ENCODE measurements at places on chromosomes 3 and 15.

DNA sequence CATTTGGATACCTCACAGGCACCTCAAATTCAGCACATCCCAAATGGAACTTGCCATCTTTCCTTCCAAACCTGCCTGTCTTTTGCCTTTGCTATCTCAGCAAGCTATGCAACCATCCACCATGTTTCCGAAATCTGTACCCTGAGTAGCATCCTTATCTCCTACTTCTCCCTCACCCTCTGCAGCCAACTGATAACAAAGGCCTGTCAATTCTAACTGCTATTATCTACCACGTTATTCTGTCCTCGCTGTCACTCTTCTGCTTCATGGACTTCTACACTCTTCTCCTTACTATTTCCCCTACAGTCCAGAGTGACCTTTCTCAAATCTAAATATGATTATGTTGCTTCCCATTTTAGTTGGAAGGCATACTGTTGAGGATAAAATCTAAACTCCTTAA is 25.5 kb upstream of the TAFA4 start:
- no peak for DNase-seq

- DNase-seq, result no peak
These were observed 4.2 kb upstream of the RASL12 start for GRCh38 chr15:65072027-65072426.

- no peak for DNase-seq
These were observed 172.4 kb downstream of the KLHL25 start for GRCh38 chr15:85622221-85622831.

- DNase-seq, result no peak
These were observed 136.4 kb upstream of the NDN start for GRCh38 chr15:23823508-23823907.

DNA sequence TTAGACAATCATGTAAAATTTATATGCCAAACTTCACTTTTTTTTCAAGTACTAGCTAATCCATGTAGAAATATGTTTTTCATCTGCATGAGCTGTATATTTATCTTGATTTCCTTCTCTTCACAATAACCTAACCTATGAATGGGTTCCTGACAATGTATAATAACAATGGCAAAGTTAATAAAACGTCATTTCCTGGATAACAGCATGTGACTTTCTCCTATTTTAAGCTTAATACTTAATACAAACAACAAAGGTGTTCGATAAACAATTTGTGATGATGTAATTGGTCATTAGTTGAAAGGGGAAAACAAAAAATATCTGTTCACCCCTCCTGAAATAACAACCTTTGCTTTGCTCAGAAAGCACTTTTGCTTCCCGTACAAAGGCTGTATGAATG is 20.4 kb downstream of the CD200 start:
- no peak for DNase-seq

- no peak for DNase-seq
These were observed 66.3 kb downstream of the STAG1 start for GRCh38 chr3:136685882-136686281.

- DNase-seq, result no peak
These were observed 27.8 kb downstream of the DUSP7 start for GRCh38 chr3:52028572-52028971.

DNA sequence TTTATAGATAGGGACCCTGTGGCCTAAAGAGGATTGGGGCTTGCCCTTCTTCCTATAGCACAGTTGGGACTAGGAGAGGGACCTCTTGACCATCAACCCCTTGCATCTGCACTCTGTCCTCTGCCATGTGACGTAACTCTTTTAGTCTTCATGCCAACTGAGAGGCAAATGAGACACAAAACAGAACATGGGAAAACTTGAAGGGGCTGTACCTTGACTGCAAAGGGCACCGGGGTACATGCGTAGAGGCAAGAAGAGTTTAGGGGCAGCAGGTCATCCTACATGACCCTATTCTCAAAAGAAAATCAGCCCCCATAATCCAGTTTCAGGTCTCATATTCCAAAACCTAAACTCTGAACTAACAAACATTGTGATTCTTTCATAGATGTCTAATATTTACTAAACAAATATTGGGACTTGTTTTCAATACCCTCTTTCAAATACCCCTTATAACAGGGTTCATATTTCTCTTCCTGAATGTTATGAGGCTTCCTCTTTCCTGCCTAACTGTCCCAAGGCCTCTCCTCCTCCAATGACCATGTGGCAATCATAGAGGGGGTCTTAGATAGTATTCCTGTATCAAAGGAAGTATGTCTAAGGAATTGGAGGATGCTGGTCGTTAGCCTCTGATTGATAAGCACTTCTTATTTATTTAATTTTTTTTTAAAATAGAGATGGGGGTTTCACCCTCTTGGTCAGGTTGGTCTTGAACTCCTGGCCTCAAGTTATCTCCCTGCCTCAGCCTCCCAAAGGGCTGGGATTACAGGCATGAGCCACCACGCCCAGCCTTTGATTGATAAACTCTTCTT is 20.6 kb downstream of the ACKR2 start:
- DNase-seq, result no peak

- DNase-seq, result no peak
These were observed 252.8 kb downstream of the ZIC1 start for GRCh38 chr3:147661916-147662315.

DNA sequence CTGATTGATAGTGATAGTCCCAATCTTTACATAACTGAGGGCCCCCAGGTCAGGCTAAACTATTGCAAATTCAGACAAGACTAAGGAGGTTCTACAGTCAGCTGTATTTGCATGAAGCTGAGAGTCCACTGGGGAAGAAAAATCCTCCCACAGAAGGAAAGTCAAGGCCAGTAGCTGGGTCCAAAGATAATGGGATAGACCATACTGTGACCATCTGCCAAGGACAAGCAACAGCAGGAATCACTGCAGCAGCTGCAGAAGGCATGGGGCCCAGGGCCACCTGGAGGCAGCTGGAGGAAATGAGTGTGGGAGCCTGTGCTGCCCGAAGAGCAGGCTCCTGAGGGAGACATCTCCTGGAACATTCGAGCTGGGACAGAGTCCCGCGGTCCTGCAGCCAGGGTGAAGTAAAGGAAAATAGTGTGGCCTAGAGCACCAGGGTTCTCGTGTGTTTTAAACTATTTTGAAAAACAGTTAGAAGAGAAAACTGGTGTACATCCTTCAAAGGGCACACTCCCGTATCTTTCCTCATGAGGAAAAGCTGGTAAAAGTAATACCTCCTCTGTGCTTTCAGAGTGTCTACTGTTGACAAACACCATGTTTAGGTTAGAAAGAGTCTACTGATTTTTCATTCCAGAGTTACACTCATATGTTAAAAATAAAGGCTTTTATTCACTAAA is 13.2 kb upstream of the TMEM212 start:
- no peak for DNase-seq

- no peak for DNase-seq
These were observed 51.1 kb downstream of the IFT57 start for GRCh38 chr3:108171106-108171505.

GRCh38 chr15:45347033-45347432 is 31.3 kb downstream of the GATM start:
- no peak for DNase-seq

DNA sequence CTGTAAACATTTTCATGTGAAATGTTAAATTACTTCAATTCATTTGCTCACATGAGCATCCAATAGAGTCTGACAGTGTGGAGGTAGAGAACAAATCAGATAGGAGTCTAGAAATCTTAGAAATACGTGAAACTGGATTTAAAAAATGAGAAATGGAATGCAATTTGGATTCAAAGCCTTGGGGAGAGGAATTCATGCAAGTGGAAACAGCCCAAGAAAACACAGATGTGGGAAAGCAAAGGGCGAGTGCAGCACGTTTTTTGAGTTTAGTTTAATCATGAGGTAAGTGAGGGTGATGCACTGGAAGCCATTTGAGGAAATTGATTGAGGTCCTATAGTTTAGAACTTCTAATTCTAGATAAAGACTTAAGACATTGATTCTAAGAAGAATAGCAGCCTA is 434.7 kb downstream of the C3orf38 start:
- no peak for DNase-seq

DNA sequence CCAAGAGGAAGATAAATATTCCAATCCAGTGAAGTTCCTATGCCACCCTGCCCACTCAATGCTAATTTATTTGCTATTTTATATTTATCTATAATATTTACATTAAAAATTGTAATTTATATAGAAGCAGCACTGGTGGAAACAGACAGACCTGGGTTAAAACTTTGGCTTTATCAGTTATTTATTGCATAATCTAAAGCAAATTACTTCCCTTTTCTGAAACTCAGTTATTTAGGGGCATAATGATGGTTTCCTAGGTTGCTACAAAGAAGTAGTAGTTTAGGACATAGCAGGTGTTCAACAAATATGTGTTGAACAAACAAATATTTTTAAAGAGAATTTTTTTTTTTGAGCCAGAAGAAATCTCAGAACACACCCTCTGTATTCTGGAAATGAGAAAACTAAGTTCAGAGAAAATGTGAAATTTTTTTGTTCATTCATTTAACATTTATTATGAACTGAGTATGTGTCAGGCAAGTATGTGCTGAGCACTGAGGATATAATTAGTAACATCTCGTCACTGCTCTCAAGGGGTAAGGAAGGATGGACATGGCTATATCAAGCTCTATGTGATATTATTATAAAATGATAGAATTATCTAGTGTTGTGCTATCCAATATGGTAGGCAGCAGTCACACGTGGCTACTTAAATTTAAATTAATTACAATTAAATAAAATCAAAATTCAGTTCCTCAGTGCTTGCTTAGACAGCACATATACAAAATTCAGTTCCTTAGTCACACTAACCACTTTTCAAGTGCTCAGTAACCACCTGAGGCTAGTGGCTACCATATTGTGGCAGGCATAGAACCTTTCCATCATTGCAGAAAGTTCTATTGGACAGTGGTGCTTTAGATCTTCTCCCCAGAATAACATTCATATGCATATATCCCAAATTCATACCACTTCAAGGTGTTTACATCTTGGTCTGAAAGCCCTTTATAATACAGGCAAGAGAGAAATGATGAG is 7.0 kb upstream of the UBE2Q2 start:
- DNase-seq, result no peak

DNA sequence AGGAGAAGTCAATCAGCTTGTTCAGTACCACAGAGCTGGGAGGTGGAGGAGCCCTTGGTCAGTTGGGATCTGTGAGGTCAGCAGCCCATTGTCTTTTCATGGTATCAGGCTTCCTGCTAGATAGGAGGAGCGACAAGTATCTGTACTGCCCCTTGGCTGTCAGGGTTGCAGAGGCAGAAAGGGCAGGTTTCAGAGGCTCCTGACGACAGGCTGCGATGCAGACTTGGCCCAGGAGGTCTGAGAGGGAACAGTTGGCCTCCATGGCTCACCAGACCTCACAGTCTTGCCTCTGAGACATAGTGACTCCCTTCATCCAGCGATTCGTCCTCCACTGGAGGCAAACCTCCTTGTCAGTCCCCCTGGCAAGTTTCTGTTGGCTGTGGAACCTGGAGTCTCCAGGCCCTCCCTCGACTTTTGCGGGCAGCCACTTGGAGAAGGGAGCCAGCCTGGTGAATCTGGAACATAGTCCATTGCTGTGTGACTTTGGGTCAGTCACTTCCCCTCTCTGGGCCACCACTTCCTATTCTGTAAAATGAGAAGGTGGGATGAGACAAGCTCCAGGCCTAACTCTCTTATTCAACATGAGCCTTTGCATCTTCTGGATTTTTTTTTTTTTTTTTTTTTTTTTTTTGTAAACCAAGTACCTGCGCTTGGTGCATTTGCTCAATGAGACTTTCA is 177.9 kb upstream of the TLE3 start:
- peak; percentile 36 for DNase-seq

DNA sequence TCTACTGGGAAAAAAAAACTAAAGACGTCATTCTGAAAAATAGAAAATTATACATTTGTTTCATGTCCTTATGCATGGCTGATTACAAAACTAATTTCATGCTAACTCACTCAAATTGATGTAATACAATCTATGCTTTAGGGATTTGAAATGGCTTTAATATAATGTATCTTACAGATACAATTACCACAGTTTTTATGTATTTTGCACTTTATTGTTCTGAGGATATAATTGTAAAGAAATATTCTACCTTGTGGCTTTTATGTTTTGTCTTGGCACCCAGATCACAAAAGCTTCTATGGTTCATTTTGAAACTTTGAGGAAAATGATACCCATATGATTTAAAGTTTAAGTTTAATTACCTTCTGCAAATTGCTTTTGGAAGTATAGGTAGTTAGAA is 122.5 kb downstream of the PLCL2 start:
- DNase-seq, result no peak

DNA sequence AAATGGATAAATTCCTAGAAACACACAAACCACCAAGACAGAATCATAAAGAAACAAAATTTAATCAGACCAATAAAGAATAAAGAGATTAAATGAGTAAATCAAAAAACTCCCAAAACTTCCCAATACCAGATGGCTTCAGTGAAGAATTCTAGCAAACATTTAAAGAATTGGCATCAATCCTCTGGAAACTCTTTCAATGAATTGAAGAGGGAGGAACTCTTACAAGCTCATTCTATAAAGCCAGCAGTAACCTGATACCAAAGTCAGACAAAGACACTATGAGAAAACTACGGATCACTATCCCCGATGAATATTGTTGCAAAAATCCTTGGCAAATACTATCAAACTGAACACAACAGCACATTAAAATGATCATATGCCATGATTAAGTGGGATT is 81.9 kb upstream of the SLCO2A1 start:
- DNase-seq, result no peak

GRCh38 chr15:99393641-99394040 is 142.4 kb downstream of the LRRC28 start:
- DNase-seq, result no peak

DNA sequence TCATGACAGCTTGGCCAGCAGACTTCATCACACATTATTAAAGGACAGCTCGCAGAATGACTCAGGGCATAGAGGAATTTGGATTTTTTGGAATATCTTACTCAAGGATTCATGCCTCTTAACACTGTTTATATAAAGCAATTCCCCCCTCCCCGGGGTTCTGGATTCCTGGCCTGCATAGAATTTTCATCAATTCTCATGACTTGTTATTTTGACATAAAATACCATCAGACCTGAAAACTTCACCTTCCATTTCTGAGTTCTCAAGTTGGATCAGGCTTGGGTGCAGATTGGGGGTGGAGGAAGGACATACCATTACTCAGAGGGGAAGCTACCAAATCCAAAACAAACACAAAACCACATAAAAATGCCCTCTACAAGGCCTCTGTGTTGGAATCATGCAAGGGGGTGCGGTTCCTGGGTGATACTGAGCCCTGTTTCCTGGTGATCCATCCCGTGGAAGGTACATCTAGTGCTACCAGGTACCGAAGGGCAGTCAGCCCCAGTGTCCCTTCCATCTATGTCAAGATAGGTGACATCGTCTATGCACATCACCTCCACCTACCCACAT is 95.3 kb downstream of the DAPK2 start:
- DNase-seq, result no peak

GRCh38 chr3:71062037-71062932 is 521.2 kb downstream of the FOXP1 start:
- DNase-seq, result no peak

- DNase-seq, result no peak
These were observed 82.0 kb upstream of the DAZL start for GRCh38 chr3:16687221-16687620.

DNA sequence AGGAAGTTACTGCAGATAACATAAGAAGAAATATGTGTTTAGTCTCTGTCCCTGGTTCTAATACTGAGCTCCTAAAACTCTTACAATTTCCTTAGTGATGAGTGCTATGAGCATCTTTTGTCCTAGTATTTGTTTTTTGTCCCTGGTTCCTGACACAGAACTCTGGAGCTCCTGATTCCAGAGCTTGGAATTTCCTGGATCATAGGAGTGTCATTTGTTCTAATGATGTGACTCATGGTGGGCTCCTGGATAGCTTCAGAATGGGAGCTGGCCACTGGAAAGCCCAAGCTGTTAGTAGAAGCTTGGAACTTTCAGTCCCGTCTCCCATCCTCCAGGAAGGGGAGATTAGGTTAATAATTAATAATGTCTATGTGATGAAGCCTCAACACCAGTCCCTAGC is 98.2 kb downstream of the CNTN6 start:
- DNase-seq, result no peak
